ENCODE measurements at places on chromosomes 6 and 20.
A peak's percentile ranks its signal among the peaks of the same experiment; 100 is the strongest.

DNA sequence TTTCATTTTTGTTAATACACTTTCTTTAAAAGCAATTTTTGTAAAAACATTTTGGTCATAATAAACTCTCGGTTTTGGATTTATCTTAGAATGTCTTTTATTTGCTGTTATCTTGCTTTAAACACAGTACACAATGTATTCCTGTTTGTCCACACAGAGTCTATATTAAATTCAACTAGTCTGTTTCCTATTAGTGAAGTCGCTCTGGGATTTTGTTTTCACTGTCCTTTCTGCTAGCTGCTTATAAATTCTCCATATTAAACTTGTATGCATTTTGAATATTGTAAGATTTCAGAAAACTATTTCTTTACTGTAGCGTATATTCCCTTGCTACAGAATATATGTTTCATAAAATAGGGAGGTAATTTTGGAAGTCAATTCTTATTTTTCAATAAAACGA, 630.2 kb downstream of the HDGFL1 start:
- H3K36me3 ChIP-seq = no peaks in the 10 kb centered on the region
- no peak for DNase-seq
- H3K4me3 ChIP-seq = no peak overlapping the region
- H3K27me3 ChIP-seq = no peaks in the 10 kb centered on the region
- H3K4me1 ChIP-seq = peaks cover 9% of the 10 kb centered on the region

- H3K4me1 ChIP-seq = peaks cover 11% of the 10 kb centered on the region
- peaks cover 10% of the 10 kb centered on the region for H3K36me3 ChIP-seq
- DNase-seq = no peak
- no peaks in the 10 kb centered on the region for H3K27me3 ChIP-seq
- H3K27ac ChIP-seq = no peak overlapping the region
These were observed 45.1 kb downstream of the SRC start for GRCh38 chr20:37390891-37391525.

DNA sequence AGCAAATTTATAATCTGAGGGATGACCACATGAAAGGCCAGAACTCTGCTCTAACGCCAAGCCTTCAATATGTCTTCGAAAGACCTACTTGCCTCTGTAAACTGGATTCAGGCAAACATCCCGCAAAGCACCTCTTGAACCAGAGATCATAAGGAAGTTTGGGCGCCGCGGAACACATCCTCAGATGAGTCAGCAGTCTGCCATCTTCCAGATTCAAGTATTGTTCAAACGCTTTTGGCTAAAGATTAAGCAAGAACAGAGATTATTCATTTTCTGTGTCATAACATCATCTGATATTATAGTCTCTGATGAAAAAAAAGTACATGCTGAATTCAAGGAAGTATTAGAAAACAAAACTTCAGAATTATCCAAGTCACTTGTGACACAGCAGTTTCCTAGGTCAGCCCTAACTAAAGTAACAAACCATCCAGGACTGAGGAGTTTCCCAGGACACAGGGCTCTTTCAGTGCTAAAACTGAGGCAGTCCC, 20.8 kb downstream of the TBC1D7 start:
- H3K36me3 ChIP-seq = peaks cover 25% of the 10 kb centered on the region
- H3K4me3 ChIP-seq = no peak overlapping the region
- no peaks in the 10 kb centered on the region for H3K27me3 ChIP-seq
- peaks cover 6% of the 10 kb centered on the region for H3K4me1 ChIP-seq
- H3K27ac ChIP-seq = no peak overlapping the region

DNA sequence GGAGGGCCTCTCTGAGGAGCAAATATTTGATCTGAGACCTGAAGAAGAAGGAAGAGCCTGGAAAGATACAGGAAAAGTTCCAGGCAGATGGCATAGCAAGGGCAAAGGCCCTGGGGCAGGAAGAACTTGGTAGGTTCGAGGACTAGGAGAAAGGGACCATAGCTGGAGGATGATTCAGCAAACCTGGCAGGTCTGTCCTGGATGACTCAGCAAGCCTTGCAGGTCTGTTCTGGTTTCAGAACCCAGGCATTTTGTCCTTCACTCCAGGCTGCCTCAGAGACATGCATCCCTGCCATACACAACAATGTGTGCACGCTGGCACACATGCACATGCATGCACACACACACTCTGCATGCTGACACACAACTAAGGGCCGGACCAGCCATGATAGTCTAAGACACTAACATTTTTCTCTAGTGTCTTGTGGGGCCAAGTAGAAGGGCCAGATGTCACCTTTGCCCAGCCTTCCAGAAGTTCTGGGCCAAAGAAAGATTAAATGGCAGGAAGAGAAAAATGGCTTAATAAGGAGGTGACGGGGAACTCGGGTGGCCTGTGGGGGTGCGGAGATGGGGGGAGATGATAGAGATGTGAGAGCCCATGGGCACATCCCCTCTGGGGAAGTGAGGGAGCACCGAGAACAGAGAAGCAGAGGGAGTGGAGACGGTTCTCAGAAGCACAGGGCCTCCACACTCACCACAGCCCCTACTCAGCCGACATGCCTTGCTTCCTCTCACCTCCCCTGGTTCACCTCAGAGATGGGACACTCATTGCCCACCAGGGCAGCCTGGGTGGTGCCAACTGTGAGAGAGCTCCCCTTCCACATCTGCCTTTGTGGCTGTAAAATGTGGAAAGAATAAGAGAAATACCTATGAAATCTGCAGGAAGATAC, 15.4 kb upstream of the TRIB3 start:
- H3K27me3 ChIP-seq = no peaks in the 10 kb centered on the region
- peak overlapping the region; percentile 79 for H3K27ac ChIP-seq
- DNase-seq = no peak

- DNase-seq = no peak
- no peaks in the 10 kb centered on the region for H3K36me3 ChIP-seq
- peaks cover 5% of the 10 kb centered on the region for H3K4me1 ChIP-seq
These were observed 55.7 kb upstream of the PRND start for GRCh38 chr20:4666001-4666479.

DNA sequence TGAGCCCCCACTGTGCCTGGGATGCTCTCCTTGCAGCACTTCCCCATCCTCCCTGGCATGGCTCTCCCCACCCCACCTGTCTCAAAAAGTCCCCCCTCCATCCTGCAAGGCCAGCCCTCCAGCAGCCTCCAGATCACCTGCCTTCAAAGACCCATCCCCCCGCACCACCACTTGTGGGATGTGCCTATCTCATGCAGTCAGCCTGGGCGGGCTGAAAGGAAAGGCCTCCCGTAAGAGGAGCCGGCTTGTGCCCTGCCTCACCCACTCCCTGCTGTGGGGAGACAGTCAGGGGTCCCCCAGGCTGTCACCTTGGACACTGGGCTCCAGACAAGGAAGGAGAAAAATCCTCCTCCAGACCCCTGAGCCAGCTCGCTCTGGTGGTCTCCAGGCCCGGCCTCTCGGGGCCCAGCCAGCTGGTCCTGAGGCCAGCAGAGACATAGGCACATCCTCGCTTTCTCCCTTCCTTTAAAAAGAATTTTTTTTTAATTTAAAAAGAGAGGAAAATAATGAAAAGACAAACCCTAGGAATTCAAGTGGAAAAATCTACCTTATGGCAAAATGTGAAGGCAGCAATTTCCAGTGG, 77.3 kb downstream of the GRM4 start:
- H3K27ac ChIP-seq = no peak overlapping the region
- peaks cover 2% of the 10 kb centered on the region for H3K4me1 ChIP-seq
- no peak overlapping the region for H3K4me3 ChIP-seq

DNA sequence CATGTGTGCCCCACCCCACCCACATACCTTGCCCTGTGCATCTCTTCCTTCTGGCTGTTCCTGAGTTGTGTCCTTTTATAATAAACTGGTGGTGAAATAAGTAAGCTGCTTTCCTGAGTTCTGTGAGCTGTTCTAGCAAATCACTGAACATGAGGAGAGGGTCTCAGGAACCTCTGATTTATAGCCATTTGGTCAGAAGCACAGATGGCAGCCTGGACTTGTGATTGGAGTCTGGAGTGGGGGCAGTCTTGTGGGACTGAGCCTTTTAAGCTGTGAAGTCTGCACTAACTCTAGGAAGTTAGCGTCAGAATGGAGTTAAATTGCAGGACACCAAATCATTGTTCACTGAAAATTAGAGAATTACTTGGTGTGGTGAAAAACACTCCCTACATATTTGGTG, 245.4 kb downstream of the LRFN2 start:
- no peak for DNase-seq
- H3K4me3 ChIP-seq = no peak overlapping the region
- peaks cover 8% of the 10 kb centered on the region for H3K4me1 ChIP-seq
- no peak overlapping the region for H3K27ac ChIP-seq

- no peak overlapping the region for H3K27ac ChIP-seq
- peaks cover 2% of the 10 kb centered on the region for H3K27me3 ChIP-seq
- DNase-seq = no peak
- no peaks in the 10 kb centered on the region for H3K4me1 ChIP-seq
- no peak overlapping the region for H3K4me3 ChIP-seq
These were observed 115.9 kb downstream of the OTOR start for GRCh38 chr20:16864069-16864468.

DNA sequence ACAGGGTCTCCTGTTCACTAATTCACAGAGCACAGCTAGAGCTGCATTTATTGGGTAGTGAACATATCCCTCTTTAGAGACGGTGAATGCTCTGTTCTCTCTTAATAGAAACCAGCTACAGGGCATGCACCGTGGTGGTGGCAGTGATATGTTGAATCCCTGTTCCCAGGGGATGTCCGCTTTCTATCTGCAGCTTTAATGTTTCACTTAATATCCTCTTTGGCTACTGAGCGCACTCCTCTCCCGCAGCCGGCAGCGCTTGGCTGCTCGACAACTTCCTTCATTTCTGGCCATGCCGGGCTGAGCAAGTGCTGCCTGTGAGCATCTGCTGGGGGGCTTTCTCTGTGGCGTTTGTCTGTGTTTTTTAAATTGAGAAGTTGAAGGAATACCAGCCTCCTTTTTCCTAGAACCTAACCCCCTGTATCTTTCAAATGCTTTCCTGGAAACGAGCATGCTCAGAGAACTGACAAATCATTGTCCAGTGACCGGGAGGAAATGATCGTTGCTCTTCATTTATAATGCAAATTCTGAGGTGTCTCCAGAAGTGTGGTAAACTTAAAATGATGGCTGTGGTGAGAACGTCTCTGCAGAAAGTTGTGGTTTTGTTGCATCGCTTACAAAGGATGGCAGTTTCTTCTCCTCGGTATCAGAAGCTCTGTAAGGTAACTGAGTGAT, 297.9 kb downstream of the UTRN start:
- H3K4me3 ChIP-seq = peak overlapping the region; percentile 40
- no peak for DNase-seq
- peaks cover 17% of the 10 kb centered on the region for H3K36me3 ChIP-seq
- H3K4me1 ChIP-seq = peaks cover 25% of the 10 kb centered on the region

- no peaks in the 10 kb centered on the region for H3K27me3 ChIP-seq
- DNase-seq = no peak
- peaks cover 40% of the 10 kb centered on the region for H3K36me3 ChIP-seq
These were observed 29.8 kb upstream of the GMDS start for GRCh38 chr6:2274981-2275891.

Measured in mesothelial cell of epicardium (in vitro differentiated cells).